ENCODE measurements at places on chromosomes 2 and 18.

DNA sequence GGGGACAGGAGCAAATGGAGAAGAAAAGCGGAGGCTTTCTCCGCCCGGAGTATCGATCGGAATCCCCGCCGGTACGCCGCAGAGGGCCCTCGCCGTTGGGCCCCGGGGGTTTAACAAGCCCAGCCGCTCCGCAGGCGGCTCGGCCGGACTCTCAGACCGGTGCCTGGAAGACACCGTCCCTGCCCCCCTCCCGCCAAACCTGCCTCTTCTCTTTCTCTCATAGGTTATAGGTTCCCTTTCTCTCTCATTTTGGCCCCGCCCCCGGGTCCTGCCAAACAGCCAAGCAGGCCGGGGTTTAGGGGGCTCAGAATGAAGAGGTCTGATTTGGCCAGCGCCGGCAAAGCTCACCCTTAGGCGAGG is 4.4 kb downstream of the ONECUT2 start:
- DNase-seq, result no peak

GRCh38 chr2:25068217-25068616 is 26.3 kb downstream of the EFR3B start:
- no peak for DNase-seq

DNA sequence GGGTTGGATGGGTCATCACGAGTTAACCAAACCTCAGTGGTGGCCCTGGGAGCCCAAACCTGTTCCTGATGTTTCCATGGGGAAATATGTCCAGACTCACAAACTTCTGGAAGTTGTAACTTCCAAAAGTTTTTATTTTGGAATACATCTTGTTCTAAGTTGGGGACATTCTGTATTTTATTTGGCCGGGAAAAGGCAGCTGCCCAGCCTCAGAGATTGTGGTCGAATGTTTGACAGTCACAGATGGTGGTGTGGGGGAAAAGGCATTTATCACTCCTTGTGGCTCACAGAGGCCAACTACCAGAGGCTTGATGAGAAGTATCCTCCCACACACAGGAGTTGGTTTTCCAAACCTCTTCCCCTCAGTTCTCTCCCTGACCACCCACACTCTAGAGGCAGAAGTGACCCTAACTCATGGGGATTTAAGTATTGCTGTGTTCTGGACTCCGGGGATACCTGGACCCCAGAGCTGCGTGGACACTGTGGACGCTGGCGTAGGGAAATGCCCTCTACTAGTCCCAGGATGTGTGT is 124.7 kb upstream of the PPP1CB start:
- no peak for DNase-seq

- no peak for DNase-seq
Observed at GRCh38 chr2:217116610-217117009, 256.7 kb upstream of the TNP1 start.

DNA sequence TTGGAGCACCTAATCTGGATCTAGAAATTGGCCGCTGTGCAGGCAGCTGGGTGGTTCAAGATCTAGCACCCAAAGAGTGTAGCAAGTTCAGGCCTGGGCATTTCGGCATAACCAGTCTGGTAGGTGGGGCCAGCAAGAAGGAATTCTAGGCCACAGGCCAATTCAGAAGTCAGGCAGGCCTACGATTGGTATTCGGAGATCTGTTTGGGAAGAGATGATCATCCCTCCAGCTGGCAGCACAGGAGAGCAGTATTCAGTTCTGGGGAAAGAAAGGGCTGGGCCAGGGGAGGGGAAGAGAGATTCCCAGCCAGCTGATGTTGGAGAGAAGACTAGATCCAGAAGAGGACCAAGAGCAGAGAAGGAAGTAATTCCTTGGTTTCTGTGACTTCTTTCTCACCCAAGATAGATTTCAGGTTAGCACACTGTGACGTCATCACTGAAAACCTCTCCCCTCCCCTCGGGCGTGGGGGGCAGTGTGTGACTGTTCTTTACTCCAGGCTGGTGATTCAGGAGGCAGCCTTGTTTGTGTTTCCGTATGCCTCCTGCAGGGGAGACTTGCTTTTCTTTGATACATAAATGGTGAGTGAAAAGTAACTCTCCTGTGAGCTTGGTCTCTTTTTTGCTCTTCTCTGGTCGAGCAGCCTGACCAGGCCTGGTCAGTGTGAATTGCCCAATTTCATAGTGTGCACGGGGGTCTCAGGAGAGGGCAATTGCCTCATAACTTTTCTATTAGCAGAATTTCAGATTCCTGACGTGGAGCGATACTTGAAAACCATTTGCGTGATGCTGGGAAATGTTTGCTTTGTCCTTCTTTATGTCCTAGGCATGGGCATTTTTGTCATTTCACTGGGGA is 61.1 kb downstream of the MEIS1 start:
- DNase-seq, result no peak

GRCh38 chr2:129554373-129554772 is 425.1 kb upstream of the RAB6C start:
- no peak for DNase-seq

DNA sequence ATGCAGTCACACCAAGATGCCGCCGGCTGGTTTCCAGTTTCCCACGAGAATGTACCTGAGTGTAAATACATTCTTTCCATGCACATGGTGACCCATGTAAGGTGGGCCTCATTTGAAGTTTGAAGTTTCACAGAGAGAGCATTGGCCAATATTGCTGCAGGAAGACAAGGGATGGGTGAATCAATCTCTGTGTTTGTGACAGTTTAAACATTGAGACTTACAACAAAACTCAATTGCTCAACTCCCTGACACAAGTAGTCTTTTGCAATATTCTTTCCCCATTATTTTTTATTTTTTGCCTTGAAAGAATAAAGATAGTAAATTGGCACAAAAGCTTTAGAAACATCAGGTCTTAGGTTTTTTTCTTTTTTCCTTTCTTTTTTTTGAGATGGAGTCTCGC is 5.1 kb downstream of the SERPINB2 start:
- no peak for DNase-seq

GRCh38 chr18:51188024-51188701 is 9.3 kb downstream of the MEX3C start:
- DNase-seq, result no peak

DNA sequence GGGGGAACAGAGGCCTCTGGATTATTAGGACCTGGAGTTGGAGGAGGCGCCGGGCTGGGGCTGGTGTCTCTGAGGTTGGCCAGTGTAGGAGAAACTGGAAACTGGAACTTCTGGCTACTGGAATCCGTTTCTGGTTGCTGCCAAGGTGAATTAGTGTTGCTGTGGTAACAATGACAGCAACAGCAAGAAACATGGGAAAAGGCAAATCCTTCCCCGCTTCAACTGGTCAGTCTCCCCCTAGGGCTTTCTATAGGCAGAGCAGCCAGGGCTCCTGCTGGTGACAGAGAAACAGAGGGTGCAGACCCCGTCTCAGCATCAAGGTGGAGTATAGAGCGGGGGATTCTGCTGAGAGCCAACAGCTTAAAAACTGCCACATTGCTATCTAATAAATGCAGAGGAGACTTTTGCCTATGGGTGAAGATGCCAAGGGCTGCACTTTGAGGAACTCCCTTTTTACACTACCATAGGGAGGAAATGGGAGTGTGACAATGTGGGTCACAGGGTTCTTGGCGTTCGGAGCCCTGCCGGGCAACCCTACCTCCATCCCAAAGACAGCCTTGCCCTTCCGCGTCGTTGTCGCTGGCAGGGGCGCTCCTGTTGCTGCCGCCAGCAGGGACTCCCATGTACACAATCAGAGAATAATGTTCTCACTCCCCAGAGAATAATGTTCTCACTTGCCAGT is 81.4 kb upstream of the CABLES1 start:
- no peak for DNase-seq

- no peak for DNase-seq
Observed at GRCh38 chr18:23718731-23719130, 29.5 kb downstream of the LAMA3 start.

DNA sequence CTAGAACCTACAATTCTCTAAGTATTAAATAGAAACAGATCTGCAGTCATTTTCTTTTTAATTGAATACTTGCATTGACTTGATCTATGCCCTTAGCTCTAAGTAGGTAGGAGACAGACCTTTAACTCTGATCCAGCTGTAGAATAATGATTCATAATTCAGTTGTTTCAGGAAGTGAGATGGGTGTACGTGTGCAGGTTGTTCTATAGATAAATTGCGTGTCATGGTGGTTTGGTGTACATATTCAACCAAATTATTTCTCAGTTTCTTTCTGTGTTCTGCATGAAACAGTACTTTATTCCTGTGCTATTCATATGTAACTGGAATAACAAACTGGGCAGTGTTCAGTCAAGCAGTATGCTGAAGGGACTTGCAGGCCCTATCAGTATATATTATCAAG is 34.3 kb upstream of the CD226 start:
- no peak for DNase-seq

DNA sequence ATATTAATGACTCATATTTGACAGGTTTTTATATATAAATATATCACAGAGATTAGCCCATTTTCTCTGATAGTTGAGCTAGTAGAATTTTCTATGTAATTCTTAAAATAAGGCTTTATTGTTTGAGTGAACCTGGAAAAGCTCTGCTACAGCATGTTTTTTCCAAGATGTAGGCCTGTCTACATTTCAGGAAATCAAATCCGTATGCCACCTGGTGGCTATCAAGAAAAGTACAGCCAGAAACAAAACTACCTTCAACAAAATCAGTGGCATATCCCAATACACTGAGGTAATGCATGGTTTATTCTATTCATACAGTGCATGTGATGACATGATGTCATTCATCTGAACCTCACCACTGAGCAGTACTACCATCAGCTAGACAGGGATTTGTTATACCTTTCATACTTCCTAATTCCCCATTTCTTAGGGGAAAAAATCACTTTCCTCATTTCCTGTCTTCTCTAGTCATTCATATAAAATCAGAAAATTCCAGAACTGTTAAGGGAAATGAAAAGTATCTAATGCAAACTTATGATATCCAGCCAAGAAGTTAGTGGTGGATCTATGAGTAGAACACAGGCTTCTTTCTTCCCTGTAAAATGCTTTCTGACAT is 310.4 kb upstream of the SYT4 start:
- DNase-seq, result no peak

GRCh38 chr2:46776687-46777327 is 138.8 kb downstream of the MCFD2 start:
- peak; percentile 7 for DNase-seq

- no peak for DNase-seq
Observed at GRCh38 chr18:79962311-79962710, 2.1 kb upstream of the HSBP1L1 start.

DNA sequence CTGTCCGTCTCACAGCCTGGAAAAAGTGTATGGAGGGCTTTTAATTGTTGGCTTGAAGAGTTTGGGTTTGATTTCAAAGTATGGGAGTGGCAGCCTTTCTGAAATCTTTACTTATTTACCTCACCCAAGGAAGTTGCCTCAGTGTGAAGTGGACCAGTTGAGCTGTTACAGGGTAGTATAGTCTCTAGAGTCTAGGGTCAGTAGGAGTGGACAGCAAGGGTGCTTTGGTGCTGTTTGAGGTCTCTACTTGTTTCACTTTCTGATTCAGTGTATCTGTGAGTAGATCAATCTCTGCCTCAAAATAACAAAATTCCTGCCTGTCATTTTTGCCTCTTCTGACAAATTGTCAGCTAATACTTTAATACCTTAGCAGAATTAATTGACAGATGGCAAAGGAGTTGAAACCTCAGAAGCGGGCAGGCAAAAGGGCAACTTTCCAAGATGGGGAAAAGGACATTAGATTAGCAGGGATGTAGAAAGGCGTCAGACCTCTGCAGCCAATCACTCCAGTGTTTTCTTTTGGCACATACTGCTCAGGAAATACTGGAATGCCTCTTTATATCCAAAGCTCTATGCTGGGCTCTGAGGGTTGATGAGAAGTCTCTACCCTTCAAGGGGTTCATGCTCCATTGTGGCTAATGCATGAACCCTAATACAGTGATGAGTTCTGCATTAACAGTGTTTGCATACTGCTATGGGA is 5.9 kb downstream of the RIOK3 start:
- no peak for DNase-seq

GRCh38 chr2:190533175-190533967 is 1.2 kb downstream of the NEMP2 start:
- no peak for DNase-seq

DNA sequence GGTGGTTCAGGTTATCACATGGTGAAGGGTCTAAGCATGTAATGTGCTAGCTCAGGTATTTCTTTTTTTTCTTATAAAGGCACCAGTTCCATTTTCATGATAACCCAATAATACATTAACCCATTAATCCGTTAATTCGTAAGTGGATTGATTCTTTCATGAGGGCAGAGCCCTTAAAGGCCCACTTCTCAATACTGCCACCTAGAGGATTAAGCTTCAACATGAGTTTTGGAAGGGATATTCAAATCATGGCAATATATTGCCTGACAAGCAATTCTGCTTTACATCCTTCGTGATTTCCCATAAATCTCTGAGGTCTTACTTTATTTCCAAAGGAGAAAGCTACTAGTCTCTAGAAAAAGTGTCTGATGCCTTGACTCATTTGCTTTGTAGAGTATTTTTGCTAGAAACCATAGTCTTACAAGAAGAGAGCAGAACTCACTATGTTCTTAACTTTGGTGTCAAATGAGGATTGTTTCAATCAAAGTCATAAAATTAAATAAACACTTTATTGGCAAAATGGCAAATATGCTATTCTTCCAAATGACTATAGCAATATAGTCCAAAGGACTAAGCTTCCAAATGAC is 271.3 kb downstream of the KCNS3 start:
- no peak for DNase-seq

DNA sequence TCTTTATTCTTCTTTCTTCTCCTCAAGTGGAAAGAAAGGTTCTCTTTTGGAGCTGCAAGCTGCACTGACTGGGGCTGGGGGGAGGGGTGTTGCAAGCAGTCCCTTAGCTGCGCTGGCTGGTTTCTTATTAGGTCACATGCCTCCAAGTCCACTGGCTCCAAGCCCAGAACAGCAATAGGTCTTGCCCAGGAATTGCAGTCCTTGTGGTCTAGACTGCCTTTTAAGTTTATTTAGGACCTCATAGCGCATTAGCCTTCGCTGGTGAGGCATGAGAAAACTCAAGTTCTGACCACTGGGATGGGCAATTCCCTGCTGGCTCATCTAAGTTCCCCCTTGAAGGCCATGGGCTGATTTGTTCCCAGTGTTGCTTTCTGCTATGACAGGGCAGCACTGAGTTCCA is 138.6 kb upstream of the SCN7A start:
- no peak for DNase-seq

- DNase-seq, result no peak
Observed at GRCh38 chr2:174688079-174688478, 76.2 kb downstream of the CHRNA1 start.

- DNase-seq, result no peak
Observed at GRCh38 chr18:22198163-22198562, 28.8 kb downstream of the GATA6 start.

DNA sequence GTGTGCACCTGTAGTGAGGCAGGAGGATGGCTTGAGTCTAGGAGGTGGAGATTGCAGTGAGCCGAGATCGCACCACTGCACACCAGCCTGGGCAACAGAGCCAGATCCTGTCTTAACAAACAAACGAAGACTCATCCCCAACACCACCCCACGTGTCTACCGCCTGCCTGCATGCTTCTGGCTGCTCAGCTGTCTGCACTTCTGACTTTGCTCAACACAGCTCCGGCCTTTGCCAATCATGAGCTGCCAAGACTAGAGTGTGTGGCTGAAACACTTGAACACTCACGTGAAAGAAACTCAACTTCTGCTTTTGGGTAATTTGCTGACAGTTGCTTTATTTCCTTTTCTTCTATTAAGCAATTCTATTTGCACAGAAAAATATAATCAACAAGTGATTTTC is 32.1 kb upstream of the SP3 start:
- DNase-seq, result no peak

- no peak for DNase-seq
Observed at GRCh38 chr18:10141559-10141958, 227.7 kb downstream of the VAPA start.

- no peak for DNase-seq
Observed at GRCh38 chr18:74060579-74060978, 87.1 kb downstream of the FBXO15 start.

- DNase-seq, result no peak
Observed at GRCh38 chr2:69618362-69618761, 25.2 kb downstream of the AAK1 start.

- no peak for DNase-seq
Observed at GRCh38 chr2:151904021-151904420, 75.8 kb upstream of the ARL5A start.
